ENCODE measurements at places on chromosomes 12 and 14.

DNA sequence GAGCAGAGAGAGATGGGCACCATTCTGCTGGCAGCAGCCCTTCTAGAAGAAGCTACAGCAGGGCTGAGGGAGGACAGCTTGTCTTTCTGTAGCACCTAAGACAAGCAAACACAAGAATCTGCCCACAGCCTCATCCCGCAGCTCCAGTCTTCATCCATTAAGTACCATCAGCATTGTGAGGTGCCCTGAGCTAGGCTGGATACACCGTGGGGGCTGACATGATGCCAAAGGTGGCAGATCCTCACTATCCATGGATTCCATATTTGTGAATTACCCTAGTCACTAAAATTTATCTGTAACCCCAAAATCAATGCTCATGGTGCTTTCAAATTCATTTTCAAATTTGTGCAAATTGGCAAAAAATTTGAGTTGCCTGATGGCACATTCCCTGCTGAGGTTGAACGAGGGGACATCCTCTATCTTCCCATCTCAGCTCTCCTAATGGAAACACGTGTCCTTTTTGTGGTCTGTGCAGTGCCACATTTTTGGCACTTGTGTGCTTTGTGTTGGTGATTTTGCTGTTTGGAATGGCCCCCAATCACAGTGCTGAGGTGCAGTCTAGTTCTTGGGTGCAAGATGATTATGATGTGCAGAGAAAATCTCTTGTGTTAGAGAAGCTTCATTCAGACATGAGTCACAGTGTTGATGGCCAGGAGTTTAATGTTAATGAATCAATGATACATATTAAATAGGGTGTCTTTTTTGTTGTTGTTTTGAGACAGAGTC is 7.0 kb downstream of the PITPNM2 start:
- DNase-seq = no peak

DNA sequence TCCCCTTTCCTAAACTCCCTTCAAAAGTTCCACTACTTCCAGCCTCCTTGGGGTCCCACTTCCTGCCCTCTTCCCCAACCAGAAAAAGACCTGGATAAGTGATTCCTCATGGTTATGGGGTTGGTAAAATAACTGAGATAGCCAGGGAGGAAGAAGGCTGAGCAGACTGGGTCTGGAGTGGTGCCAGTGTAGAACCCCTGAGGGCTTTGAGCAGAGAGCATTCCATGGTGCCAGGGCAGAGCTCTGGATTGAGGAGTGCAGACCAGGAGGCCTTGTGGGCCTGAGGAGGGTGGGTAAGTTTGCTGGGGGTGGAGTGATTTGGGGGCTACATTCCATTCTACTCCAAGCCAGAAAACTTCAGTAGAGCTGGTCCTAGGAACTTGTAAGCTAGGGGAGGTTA is 9.5 kb upstream of the CISTR start:
- DNase-seq = no peak

GRCh38 chr14:67137744-67138371 is 51.4 kb upstream of the GARIN2 start:
- no peak for DNase-seq

DNA sequence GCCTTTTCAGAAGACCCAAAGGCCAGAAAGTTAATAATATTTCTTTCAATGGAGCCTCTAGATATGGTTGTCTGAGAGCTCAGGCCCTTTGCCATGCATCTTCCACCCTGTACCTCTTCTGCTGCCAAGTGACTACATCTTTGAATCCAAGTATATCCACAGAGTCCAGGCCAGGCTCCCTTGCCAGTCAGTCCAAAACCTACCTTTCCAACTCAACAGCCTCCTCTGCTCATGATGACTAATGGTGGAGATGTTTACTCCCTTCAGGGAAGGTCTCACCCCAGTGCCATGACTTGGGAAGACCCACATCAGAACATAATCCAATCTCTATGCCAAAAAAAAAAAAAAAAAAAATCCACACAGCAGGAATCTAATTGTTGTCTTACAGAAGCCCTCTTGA is 20.4 kb downstream of the TTC9 start:
- no peak for DNase-seq

DNA sequence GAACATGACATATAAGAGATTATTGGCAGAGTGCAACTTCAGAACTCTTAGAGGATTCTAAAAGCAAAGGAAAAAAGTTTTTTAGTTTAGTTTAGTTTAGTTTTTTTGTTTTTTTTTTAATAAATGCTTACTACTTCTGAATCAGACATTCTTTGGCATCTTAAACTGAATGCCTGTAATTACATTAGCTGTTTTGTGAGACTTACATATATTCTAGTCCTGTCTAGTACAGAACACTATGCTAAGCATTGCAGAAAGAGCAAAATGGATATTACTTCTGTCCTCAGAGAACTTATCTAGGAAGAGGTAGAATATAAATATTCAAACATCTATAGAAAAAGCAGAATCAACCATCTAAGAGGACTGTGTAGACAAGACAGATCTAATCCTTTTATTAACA is 133.2 kb downstream of the RAD51B start:
- DNase-seq = no peak

DNA sequence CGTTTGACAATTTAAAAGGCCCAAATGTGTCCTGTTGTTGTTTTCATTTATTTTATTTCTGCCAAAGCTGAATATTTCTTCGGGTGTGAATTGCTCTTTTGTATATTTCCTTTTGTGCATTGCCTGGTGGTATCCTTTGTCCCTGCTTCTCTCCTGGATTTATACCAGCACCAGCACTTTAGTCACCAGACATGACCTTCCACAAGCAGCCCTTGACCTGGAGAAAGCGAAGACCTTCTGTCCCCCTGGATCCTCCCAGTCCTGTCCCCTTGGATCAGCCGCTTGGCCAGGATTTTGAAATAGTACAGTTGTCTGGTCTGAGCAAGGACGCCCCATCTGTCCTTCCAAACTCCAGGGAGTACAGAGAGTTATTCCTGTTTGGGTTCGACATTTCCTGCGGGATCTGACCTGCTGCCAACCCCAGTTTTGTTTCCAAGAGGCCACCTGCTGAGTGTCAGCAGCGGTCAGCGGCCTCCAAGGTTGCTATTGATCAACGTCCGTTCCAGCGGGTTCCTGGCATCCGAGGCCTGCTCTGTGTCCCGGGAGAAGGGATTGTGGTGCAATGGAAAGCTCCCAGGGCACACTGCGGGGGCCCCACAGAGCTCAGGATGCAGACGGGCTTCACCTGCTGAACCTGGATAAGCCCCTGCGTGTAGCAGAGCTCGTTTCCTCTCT is 45.1 kb upstream of the CHGA start:
- no peak for DNase-seq

GRCh38 chr14:80271389-80271788 is 60.1 kb upstream of the DIO2 start:
- no peak for DNase-seq

GRCh38 chr14:65043893-65044595 is 57.3 kb downstream of the FNTB start:
- no peak for DNase-seq

GRCh38 chr12:553216-554000 is 93.7 kb downstream of the B4GALNT3 start:
- DNase-seq = peak; percentile 31

GRCh38 chr14:22898302-22899090 is 15.5 kb downstream of the REM2 start:
- DNase-seq = no peak

DNA sequence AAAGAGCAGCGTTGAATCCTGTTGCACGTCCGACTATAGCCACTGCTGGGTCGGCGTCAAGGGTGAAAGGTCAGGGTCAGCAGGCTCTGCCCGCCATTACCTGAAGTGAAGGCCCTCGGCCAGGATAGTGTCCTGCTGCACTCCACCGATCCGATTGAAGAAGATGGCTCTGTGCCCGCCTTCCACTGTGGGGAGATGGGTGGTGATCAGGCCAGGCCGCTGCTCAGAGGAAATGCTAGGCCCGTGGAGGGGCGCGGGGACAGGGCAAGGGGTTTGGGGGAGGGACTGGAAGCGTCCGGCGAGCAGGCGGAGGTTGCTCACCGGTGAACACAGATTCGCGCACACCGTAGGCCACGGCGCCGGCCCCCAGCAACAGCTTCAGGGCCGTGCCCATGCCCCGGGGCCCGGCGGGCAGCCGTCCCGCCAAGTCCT is 352 bp downstream of the PHB2 start:
- DNase-seq = no peak

GRCh38 chr14:71645656-71646055 is 286.6 kb upstream of the RGS6 start:
- DNase-seq = no peak

GRCh38 chr12:116675339-116676107 is 62.3 kb downstream of the SPRING1 start:
- DNase-seq = no peak

GRCh38 chr14:20002319-20002718 is 356 bp downstream of the OR4Q2 start:
- DNase-seq = no peak

DNA sequence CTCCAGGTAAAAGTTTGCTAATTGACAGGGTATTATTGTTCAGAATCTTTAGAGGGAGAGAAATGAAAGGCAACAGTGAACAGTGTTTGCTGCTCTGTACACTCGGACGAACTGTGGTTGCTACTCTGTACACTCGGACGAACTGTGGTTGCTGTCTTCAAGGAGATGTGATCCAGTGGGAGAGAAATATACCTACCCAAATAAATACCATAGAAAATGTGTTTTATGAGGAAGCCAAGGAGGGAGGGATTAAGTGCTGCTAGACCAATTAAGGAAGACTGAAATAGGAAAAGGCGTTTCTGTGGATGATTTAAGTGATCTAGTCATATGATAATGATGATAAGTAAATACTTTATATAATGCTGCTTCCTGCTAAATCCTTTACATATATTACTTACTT is 2.7 kb downstream of the STK38L start:
- no peak for DNase-seq

DNA sequence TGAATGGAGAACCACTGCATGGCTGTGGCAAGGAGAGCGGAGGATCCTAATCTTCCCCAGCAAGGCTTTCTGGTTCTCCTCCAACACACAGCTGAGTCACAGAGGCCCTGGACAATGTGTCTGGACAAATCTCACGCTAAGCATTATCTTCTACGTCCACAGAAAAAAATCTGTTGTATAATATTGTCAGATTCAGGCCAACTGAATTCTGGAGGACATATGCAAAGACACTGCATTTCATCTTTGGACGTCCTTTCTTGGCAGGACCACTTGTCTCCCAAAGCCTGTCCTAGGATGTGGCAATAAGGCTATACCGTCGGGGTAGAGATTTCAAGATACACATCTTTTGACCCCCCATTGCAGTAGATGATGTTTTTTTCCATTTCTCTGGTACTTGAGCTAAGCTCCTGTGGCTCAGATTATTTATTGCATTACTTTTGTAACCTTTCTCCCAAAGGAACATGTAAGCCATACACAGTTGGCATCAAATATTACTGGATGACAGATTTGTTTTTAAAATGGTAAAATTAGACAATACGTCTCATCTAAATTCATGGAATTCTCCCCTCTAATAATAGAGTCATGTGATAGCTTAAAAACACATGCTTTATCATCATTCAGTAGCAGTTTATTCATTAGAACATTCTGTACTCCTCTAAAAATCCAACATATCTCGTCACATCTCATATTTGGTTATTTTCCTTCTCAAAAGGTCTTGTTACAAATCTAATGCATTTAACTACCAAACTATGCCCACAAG is 19.4 kb downstream of the LMO3 start:
- no peak for DNase-seq

- no peak for DNase-seq
Measured at GRCh38 chr14:70018230-70018629, 139.0 kb downstream of the SMOC1 start.

GRCh38 chr14:103427485-103428443 is 42.5 kb downstream of the MARK3 start:
- no peak for DNase-seq

- DNase-seq = no peak
Measured at GRCh38 chr14:55773984-55774545, 194.1 kb downstream of the KTN1 start.

GRCh38 chr12:65014504-65015271 is 106.4 kb downstream of the WIF1 start:
- no peak for DNase-seq

DNA sequence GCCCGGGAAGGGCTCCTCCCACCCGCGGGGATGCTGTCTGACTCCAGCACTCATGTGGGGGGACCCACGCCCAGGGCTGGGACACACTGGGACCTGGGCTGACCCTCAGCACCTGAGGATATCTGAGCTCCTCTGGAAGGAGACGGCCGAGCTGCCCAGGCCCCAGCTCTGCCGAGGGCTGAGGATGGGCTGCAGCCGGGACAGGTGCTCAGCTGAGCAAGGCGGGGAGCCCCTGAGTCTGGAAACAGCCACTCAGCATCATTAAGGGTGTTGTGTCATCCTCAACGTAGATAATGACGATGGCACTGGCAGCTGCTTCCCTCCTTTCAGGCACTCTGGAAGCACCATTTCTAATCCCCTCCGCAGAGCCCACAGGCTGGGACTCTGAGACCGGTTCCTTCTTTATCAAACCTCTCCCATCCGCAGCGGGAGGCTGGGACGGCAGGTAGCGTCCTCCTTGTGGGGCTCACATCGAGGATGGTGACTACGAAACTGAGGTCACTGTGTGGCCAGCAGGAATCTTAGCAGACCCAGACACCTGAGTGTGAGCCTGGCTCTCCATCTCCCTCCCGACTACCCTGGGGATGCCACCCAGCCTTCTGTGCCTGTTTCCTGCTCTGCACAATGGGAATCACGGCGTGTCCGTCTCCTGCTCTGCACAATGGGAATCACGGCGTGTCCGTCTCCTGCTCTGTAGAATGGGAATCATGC is 26.7 kb upstream of the SFSWAP start:
- no peak for DNase-seq

- DNase-seq = no peak
Measured at GRCh38 chr14:61581340-61581739, 114.0 kb upstream of the HIF1A start.

DNA sequence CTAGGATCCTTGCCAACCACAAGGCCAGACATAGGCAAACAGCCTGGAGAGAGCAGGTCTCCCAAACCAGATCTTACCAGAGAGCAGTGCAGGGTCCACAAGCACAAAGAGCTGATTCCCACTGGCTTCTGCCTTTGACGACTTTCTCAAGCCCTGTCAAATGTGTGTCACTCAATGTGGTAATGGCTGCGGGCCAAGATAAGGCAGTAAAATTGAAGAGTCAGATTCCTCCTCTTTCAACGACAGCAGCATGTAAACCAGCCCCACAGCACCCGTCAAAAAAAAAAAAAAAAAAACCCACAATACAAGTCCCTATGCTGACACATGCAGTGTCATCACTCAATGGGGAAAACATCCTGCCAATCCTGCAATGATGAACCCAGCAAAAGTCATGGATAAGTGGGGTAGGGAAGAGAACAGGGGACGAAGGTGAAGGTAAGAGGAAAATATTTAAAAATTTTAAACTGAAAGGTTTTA is at the start of gene STON2:
Gene STON2, minus strand, starts transcription at position 123 of the 477 bp plus-strand sequence. CDS start 1,942 bp downstream, outside the sequence.
- no peak for DNase-seq
